H9 (cell line): ENCODE measurements at places on chromosomes 6 and 20. TPM values are rescaled to one million over a fixed set of nuclear protein-coding genes. Genes with fewer than 3 reads are reported as not detected.
A peak's percentile ranks its signal among the peaks of the same experiment; 100 is the strongest.

The SMPDL3A gene
- 0.59 and 0.68 TPM in 2 replicates for total RNA-seq

The GSTA3 gene
- total RNA-seq = not detected in 2 replicates

GRCh38 chr6:118207947-118208346, 300.9 kb downstream of the SLC35F1 start:
- no peak for DNase-seq

DNA sequence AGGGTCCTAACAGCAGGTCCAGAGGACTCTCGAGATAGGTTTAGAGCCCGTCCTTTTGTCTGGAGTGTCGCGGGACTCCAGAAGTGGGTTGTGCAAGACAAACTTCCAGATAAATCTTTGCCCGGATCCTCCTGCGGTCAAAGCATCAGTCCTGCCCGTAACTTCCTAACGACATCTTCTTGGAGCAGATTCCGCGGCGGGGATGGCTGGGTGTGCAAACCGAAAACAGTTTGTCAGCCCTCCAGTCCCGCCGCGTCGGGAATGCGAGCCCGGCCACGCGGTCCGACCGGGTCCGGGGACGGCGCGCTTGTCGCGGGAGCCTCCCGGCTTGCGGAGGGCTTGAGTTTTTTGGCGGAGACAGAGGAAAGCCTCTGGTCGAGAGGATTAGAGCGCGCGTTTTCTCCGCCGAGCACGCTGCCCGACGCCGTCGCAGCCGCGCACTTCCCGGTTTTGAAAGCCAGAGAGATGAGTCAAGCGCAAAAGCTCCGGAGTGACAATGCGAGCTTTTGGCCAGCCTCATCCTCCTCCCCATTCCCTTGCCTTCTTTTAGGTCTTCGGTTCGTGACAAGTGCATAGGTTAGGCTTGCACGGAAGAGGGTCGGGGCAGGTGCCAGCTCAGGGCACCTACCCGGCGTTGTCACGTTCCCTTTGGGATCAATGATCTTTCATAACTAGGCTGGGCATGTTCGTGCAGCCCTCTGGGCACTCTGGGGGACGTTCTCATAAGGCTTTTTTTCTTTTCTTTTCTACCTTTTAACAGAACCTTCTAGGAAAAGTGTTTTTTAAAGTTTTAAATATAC, 91.3 kb upstream of the PRDM1 start:
- peak; percentile 72 for DNase-seq

DNA sequence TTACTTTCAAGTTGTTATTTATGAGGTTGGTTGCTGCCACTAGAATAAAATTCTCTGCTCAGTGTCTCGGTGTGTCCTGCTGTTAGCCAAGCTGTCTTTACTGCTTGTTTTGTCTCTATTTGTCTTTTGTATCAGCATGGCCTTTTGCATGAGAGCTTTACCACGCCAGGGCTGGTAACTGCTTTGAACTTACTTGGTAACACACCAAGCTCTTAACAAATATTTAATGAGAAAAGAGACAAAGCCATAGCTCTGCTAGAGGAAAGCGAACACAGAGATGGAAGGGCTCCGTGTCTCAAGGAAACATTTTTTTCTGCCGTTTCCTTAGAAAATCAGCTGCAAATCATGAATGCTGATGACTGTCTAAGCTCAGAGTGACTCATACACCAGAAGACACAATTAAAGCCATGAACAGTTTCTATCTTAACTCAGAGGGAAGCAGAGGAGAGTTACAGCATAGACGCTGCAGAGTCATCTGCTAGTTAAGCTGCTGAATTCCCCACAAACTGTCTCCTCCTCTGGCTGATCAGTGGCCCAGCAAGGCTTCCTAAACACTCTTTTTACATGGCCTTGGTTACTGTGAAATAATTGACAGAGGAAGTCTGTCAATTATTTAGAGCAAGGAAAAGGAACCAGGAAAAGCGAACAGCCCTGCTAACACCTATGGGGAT, 44.8 kb downstream of the AGPAT4 start:
- no peak for DNase-seq

- no peak for DNase-seq
These were observed 178.0 kb upstream of the SGK1 start for GRCh38 chr6:134495890-134496248.

DNA sequence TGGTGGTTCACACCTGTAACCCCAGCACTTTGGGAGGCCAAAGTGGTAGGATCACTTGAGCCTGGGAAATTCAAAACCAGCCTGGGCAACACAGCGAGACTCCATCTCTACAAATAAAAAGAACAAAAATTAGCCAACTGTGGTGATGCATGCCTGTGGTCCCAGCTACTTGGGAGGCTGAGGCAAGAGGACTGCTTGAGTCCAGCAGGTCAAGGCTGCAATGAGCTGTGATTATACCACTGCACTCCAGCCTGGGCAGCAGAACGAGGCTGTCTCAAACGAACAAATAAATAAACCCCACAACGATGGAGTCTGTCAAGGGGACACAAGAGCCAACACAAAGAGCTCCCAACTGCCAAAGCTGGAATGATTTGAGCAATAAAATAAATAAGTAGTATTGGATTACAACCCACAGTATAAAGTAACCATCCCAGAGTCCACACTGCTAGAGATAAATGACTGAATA, 13.5 kb downstream of the ZMYND8 start:
- no peak for DNase-seq

GRCh38 chr6:136365776-136366354, 76.2 kb upstream of the BCLAF1 start:
- DNase-seq = no peak

DNA sequence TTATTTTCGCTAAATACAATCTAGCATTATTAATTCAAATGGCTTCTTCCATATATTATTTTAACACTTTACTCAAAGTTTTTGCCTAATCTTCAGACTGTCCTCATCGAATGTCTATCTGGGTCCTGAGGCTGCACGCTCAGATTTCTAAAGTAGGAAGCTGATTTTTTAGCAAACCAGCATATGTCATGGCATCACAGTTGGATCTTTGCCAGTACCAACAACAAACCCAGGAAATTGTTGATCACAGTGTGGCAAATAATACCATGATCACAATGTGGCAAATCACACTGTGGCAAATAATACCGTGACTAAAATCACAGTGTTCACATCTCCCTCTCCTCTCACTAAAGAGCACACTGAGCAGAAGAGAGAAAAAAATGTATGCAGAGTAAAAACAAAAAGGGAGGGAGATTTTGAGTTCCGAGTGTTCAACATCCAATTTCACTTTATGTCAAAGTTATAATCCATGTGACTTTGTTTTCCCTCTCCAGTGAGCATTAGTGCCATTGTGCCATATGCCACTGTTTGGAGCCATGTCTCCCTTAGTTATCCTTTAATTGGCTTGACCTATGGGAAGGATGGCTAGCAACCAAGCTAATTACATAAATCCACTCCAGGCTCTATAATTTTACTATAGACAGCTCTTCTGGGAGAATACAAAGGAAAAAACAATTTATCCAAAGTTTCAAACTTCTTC, 1059.6 kb downstream of the HACE1 start:
- no peak for DNase-seq

DNA sequence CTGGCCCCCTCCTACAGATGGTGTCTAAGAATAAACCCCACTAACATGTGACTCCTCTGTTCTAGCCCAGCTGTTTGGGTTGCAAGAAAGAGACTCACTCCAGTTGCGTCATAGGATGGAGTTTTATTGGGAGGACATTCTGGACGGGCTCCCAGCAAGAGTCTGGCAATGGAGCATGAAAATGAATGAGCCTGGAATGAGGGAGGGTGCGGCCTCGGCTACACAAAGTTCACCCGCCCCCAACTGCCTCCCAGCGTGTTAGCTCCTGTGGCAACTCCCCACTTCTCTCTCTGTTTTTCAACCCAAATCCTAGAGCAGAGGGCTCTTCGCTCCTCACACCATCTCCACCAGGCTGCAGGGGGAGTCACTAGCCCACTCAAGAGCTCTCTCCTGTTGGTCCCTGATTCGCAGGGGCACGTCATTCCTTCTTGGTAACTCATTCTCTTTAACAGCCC, 5.1 kb upstream of the ADAM33 start:
- DNase-seq = no peak
